Fibroblast of villous mesenchyme (primary cell): ENCODE measurements at places on chromosomes 12 and 14. TPM values are rescaled to one million over a fixed set of nuclear protein-coding genes. Genes with fewer than 3 reads are reported as not detected.
A peak's percentile ranks its signal among the peaks of the same experiment; 100 is the strongest.

DNA sequence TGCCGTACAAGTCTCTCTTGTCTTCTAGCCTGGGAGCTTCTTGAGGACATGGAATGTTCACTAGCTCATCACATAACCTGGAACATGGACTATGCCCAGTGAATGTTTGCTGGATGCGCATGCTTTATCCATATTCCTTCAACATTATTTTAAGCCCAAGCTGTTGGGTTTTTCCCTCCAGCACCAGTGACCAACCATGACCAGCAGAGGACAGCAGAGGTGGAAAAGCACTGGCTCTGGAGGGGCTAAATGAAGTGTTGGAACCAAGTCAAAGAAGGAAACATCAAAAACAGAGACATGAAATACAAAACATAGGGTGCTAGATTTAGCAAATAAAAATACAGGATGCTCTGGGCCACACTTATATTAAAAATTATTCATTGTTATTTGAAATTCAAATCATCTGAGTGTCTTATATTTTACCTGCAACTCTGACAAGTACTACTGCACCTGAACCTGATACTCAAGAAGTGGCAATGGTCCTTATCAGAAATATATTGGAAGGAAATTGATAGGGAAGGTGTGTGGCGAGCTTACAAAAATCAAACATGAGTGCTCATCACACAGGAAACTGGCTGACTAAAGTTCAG is 23.1 kb upstream of the HELB start:
- peak; percentile 22 for DNase-seq

- peak; percentile 45 for DNase-seq
Observed at GRCh38 chr12:13198876-13199275, 2.4 kb downstream of the EMP1 start.

DNA sequence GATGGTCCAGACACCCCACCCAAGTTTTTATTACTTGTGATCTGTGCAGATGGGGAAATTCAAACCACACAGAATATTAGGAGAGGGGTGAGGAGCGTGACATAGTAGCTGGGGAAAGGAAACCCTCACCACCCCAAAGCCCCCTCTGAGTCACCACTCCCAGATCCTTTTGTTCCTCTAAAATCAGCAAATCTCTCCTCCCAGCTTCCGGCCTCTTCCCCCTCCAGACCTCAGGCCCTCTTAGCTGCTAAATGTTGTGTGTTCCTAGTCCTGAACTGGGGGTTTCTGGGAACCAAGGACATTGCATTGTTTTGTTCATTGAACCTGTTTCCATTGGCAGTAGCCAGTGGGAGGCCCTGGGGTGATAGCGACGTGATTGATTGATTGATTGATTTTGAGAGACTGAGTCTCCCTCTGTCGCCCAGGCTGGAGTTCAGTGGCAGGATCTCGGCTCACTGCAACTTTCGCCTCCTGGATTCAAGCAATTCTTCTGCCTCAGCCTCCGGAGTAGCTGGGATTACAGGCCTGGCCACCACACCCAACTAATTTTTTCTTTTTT is 5.9 kb upstream of the ORAI1 start:
- DNase-seq = no peak

EPS8 gene
- 79.9 and 100 TPM in 2 replicates for total RNA-seq

DNA sequence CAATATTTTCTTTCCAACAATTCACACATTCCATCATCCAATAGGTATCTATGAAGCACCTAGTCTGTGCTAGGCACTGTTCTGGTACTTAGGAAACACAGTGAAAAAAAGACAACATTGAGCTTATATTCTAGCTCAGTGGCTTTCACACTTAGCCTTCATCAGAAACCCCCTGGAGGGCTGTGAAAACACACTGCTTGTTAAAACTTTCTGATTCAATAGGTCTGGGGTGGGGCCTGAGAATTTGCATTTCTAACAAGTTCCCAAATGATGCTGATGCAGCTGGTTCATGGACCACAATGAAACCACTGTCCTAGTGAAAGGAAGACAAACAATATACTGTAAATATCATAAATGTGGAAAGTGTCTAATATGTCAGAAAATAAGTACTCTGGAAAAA is 5.9 kb downstream of the VTI1B start:
- no peak for DNase-seq

DNA sequence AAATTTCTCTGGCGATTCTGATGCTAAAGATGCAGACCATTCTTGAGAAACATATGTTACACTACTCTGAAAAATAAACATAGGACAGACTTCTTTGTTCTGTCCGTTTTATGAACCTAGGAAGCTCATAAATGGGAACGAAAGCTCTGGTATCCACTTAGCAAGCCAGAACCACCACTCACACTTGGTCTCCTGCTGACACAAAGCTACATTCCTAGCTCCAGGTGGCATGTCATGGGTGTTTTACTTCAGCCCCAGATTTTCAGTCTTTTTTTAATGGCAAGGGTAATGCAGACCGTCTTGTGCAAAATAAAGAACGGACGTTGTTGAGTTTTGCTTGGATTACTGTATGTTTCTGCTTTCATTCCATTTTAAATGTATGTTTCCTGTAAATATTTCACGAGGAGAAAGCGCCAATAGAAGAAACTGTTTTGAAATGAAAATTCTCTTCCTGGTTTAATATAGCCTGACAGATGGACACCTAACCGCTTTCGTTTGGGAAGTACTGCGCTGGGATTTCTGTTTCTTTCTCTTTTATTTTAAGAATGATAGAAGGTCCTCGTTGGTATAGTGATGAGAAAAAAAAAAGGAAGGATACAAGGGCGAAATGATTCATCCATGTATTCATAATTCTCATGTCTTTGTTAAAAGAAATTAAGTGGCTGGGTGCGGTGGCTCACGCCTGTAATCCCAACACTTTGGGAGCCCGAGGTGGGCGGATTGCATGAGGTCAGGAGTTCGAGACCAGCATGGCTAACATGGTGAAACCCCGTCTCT is 871 bp upstream of the COQ5 start:
- DNase-seq = peak; percentile 70

DNA sequence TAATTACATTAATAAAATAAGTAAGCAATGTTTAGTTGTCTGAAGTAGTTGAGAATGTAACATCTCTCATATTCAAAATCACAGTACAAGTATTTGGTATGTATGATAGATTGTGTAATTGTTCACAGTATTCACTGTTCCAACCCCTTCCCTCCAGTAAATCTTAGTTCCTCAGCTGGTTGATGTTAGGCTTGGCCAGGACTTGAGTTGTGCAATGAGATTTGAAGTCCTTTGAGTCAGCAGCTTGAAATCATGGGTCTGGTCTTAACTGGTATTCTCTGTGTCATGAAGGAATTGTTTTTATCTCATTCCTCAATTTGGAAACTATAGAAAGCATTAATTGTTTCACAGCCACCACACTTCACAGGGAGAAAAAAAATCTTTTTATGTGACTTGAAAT is 477.1 kb downstream of the FSCB start:
- peak; percentile 1 for DNase-seq

- DNase-seq = peak; percentile 82
Observed at GRCh38 chr14:50860478-50861086, 11.3 kb upstream of the ABHD12B start.
